COLO829 (cell line): ENCODE measurements at places on chromosomes 1 and 21.

DNA sequence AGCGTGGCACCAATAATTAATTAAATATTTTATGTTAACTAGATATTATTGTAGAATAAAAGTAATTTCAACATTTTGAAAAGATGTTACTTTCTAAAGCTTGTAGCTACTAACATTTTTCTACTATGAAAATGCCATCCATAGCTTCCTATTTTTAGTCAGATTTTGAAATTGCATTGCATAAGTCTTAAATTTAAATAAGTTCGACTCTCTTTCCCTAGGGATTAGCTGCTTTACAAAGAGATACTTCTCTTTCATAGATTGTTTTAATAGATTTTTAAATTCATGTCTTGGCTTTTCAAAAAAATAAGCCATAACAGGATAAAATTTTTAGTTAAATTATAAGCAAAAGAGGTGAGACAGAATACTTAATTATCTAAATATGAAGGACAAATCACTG is 1279.6 kb downstream of the KCNT2 start:
- DNase-seq: no peak

GRCh38 chr1:209601809-209602657 is 18.5 kb downstream of the CAMK1G start:
- DNase-seq: peak; percentile 83

DNA sequence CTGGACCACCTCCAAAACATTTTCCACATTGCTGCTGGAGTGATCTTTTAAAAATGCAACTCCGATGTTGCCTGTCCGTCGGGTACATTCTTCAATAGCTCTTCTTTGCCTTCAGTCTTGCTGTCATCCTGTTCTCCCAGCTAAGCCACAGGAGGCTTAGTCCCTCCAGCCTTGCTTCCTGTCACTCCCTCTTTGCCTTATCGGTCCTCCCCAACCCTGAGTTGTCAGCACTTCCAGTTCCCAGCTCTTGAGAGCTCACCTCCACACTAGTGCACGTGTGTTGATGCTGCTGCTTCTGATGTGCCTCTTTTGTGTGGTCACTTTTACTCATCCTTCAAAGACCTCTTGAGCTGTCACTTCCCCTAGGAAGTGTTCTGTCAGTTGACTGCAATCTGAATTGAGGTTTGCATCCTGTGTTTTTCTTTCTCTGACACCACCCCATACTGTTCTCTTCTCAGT is 15.3 kb downstream of the UCK2 start:
- DNase-seq: no peak

- DNase-seq: no peak
Measured at GRCh38 chr1:169795687-169796086, 980 bp upstream of the METTL18 start.

- no peak for DNase-seq
Measured at GRCh38 chr1:5379176-5379759, 613.0 kb downstream of the NPHP4 start.
